ENCODE measurements at places on chromosomes 7 and 10. TPM values are rescaled to one million over a fixed set of nuclear protein-coding genes. Genes with fewer than 3 reads are reported as not detected.

GRCh38 chr7:151129960-151130591 is 37.4 kb downstream of the GBX1 start:
- no peak for DNase-seq

GRCh38 chr7:135653340-135654080 is 8.8 kb upstream of the STMP1 start:
- no peak for DNase-seq

GRCh38 chr10:67788028-67788886 is 49.7 kb downstream of the DNAJC12 start:
- no peak for DNase-seq

- no peak for DNase-seq
Measured at GRCh38 chr10:133259602-133259989, 17.1 kb downstream of the ADAM8 start.

- DNase-seq: no peak
Measured at GRCh38 chr10:6918305-6918704, 338.2 kb upstream of the PRKCQ start.

GRCh38 chr7:2295936-2296620 is 18.2 kb downstream of the SNX8 start:
- DNase-seq: no peak

DNA sequence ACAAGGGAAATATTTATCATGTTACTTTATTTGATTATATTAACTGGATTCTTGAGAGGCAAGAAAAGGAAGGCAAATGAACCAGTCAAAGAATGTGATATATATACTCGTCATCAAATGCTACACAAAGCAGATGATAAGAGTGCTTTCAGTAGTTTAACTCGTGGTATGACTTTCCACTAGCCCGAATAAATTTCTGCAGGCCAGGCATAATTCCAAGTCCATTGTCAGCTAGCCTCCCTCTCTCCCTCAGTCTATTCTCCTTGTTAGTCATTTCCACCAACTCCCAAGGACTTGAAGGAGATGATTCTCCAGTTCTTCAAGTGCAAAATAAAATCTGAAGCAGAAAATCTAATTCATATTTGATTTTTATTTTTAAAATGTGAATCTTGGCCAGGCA is 190.5 kb downstream of the GLI3 start:
- no peak for DNase-seq

The CHRM2 gene
- polyA plus RNA-seq: 2.3 TPM

The CALHM1 gene
- 0.06 TPM for polyA plus RNA-seq

The ANKRD7 gene
- 3.5 TPM for polyA plus RNA-seq

The HECW1 gene
- 6.8 TPM for polyA plus RNA-seq

Data from right renal pelvis (tissue), 4 donors.